ENCODE measurements at places on chromosomes 12 and 14. TPM values are rescaled to one million over a fixed set of nuclear protein-coding genes. Genes with fewer than 3 reads are reported as not detected.

DNA sequence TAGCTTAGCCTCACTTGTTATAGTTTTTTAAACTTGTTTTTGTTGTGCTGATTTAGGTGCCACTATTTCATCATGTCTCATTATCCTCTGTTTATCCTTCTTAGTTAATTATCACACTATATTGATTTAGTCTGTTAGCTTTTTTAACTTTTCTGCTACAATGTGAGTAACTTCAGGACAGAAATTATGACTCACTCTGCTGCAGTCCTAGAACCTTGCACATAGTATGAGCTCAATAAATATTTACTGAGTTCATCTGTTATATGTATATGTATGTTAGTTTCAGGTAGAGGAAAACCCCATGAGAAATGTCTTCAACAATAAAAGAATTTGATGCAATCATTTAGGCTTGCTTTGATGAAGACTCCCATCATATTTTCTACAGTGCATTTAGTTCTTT, 224.3 kb upstream of the NAV3 start:
- no peak for DNase-seq
- no peak overlapping the region for H3K4me3 ChIP-seq
- no peaks in the 10 kb centered on the region for H3K36me3 ChIP-seq
- no peaks in the 10 kb centered on the region for H3K4me1 ChIP-seq
- H3K27ac ChIP-seq: no peak overlapping the region

RAB2B gene
- 20.5 TPM for total RNA-seq

SBNO1 gene
- 40.4 TPM for total RNA-seq

CCDC177 gene
- total RNA-seq: not detected

- no peaks in the 10 kb centered on the region for H3K27me3 ChIP-seq
- H3K36me3 ChIP-seq: peaks cover 4% of the 10 kb centered on the region
- H3K4me3 ChIP-seq: no peak overlapping the region
- no peak overlapping the region for H3K27ac ChIP-seq
Measured at GRCh38 chr12:86526060-86526595, 269.9 kb upstream of the MGAT4C start.

- no peaks in the 10 kb centered on the region for H3K27me3 ChIP-seq
- H3K36me3 ChIP-seq: no peaks in the 10 kb centered on the region
- DNase-seq: no peak
Measured at GRCh38 chr12:80766897-80767296, 50.2 kb downstream of the MYF5 start.

DNA sequence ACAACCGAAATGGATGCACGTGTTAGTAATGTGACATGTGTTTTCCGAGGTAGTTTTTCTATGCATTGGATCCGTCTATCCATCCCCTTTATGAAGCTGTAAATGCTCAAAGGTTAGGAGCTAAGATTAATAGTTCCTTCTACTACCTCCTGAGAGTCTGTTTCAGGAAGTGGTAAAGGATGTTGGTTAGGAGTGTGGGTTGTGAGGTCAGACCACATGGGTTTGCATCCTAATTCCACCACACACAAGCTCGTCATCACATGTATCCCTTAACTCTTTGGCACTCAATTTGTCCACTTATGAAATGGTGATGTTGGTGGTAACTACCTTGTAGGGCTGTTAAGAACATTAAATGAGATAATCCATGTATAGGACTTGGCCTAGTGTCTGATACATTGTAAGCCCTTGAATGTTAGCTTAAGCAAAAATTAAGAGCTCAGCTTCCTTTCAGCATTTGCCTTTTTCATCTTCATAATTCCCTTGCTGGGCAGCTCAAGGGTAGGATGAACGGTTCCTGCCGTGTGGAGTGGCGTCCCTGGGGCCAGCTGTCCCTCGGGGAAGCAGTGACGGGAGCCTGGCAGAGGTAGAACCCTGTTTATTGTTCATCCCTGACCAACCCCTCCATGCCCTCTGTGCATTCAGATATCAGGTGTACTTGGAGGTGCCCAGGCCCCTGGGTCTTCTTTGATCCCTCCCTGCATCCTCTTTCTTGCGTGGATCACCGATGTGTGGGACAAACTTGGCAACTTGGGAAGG, 52.3 kb downstream of the TSPAN9 start:
- peak; percentile 43 for DNase-seq
- peaks cover 47% of the 10 kb centered on the region for H3K27me3 ChIP-seq
- H3K4me1 ChIP-seq: peaks cover 20% of the 10 kb centered on the region
- H3K36me3 ChIP-seq: no peaks in the 10 kb centered on the region
- H3K4me3 ChIP-seq: no peak overlapping the region

PLXNC1 gene
- 4.0 TPM for total RNA-seq
